Mesothelial cell of epicardium (in vitro differentiated cells): ENCODE measurements at places on chromosomes 7 and 10.

DNA sequence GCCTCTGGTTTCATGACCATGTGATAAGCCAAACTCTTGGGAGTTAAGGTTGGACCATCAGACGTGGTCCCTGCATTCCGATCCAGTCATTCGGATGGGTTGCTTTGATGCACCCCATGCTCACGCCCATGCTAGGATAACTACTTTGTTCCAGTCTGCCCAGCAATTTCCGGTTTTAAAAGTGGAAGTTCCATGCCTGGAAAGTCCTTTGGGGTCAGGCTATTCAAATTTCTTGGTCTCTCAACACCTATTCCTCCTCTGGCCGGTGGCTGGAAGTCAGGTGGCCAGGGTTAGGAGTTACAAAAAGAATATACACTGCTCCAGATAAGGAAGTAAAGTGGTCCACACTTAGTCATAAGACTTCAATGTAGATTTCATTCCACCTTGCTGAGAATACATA is 37.7 kb upstream of the HABP2 start:
- H3K4me3 ChIP-seq, result no peak overlapping the region
- H3K27me3 ChIP-seq, result peaks cover 12% of the 10 kb centered on the region
- no peak for DNase-seq
- H3K36me3 ChIP-seq, result no peaks in the 10 kb centered on the region
- H3K27ac ChIP-seq, result no peak overlapping the region
- peaks cover 10% of the 10 kb centered on the region for H3K4me1 ChIP-seq

DNA sequence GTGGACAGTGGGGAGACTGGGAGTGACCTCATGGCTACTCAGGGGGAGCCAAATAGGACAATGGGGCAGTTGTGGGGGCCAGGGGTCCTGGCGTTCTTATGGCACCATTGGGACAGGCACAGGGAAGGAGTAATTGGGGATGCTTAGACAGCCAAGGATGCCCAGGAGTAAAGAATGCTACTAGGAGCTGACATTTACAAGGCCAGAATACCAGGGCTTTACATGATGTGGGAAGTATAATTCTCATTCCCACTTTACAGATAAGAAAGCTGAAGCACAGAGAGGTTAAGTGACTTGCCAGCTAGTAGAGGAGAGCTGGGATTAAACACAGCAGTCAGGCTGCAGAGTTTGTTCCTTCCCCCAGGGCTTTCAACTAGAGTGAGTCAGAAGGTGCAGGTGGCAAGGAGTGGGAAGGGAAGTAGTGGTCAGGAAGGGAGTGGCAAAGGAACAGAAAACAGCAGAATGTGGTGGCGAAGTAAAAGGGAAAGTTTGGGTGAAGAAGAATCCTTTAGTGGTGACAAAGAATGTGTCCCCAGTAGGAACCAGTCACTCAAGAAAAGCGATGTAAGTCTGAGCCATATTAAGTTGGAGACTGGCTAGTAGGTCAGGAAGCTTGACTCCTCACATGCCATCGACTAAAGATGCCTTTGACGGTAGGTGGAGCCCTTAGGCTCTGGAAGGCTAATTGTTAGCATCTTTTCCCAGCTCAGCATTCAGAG is 32.8 kb downstream of the CPVL start:
- peak overlapping the region; percentile 23 for H3K27ac ChIP-seq
- no peaks in the 10 kb centered on the region for H3K36me3 ChIP-seq
- DNase-seq, result no peak
- peaks cover 2% of the 10 kb centered on the region for H3K27me3 ChIP-seq
- peaks cover 26% of the 10 kb centered on the region for H3K4me1 ChIP-seq

GRCh38 chr7:69685293-69685631 is 87.0 kb downstream of the AUTS2 start:
- H3K4me3 ChIP-seq, result no peak overlapping the region
- H3K4me1 ChIP-seq, result peaks cover 37% of the 10 kb centered on the region
- H3K36me3 ChIP-seq, result no peaks in the 10 kb centered on the region

GRCh38 chr10:93879273-93879672 is 14.5 kb upstream of the SLC35G1 start:
- H3K4me1 ChIP-seq, result peaks cover 4% of the 10 kb centered on the region
- H3K4me3 ChIP-seq, result no peak overlapping the region
- H3K27ac ChIP-seq, result no peak overlapping the region

DNA sequence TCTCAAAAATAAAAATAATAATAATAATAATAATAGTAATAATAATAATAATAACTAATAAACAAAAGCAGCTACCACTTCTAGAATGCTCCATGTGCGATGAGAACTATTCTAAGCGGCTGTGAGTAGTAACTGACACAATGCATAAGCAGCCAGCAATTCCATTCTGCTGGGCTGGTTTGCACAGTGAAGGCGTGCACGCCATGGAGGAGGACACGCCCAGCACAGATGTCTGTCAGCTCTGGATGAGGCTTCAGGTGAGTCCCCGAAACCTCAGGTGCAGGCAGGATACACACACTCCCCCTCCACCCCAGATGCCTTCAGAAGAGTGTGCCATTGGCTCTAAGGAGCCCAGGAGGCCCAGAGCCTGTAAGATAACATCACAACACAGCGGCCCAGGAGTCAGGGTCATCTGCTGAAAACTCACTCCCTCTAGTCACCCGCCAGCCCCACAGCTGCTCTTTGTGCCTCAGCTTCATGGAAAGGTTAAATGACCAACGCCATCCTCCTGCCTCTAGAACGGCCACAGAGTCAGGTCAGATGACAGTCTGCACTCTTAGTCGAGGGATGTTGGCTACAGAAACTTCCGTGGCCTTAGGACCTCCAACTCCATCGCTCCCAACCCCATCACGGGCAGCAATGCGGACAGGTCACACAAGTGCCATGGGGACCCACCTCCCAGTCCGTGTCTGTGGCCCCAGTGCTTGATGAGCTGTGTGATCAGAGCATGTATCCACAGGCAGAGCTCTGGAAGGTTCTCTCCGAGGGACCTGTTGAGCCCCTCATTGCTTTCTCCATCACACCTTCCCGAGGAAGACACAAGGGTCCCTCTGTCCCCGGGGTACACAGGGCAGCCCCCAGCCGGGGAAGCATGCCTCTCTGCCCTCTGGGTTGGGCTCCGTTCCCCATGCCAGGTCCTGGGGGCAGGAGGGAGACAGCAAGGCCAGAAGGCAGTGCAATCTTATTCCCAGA is 103.9 kb downstream of the CTBP2 start:
- H3K27me3 ChIP-seq, result no peaks in the 10 kb centered on the region
- no peak for DNase-seq
- no peak overlapping the region for H3K4me3 ChIP-seq
- peaks cover 64% of the 10 kb centered on the region for H3K4me1 ChIP-seq
- peak overlapping the region; percentile 99 for H3K27ac ChIP-seq

DNA sequence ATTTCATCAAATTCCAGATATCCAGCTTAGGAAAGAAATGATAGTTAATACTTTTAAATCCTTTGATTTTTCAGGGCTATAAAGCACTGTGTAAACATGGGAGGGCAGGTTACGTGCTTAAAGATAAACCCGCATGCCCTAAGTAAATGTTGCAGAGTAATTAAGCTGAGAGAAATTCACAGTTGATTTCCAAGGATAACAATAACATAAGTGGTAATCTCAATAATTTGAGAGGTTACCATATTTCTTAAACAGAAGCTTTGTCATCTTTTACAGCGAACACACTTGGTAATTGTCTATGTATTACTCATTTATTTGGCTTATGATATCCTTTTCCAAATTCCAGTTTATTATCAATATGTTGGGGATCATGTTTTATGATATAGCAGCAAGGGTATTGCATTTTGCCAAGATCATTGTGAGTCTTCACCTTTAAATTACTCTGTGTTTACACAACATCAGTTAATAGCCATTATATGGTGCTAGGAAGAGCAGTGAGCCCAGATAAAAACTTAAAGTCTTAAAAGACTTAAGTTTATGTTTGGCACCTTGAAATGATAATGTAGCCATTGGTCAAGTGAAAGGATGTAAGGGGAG is 15.4 kb downstream of the MGAM start:
- no peaks in the 10 kb centered on the region for H3K4me1 ChIP-seq
- no peak for DNase-seq
- H3K27ac ChIP-seq, result no peak overlapping the region
- H3K4me3 ChIP-seq, result no peak overlapping the region

DNA sequence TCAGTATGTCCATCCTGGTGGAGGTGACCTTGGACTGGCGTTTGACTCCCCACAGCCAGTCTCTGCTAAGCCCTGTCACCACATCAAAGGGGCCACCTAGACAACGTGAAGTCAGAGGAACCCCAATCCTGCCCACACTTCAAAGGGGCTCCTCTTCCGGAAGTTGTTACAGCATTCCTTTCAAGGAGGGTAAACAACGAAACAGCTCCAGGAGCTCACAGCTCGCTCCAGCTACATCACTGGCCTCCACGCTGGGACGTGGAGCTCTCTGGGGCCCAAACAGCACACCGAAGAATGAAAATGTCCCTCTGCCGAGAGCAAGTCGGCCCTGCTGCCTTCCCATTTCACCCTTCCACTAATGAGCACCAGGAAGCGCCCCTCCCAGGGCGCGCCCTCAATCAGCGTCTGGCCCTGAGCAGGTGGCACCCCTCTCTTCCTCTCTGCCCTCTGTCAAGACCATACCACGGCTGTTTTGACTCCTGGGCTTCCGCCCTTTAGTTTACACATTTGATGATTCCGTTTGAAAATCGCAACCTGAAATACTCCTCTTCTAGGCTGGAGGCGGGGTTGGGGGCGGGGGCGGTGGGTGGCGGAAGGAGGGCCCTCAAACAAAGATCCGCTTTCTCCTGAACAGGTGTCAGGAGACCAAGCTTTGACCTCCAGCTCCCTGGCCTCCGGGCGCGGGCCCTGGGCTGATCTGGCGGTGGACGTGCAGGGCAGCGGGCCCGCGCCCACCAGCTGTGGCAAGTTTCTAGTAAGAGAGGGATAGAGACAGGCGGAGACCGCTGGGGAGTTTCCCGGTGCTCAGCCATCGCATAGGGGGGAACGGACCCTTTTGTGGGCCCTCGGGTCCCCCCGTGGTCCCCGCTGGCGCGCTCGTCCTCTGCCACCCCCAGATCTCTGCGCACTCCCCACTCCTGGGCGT is 53.1 kb upstream of the KDM7A start:
- peak overlapping the region; percentile 60 for H3K4me3 ChIP-seq
- no peak overlapping the region for H3K27ac ChIP-seq
- no peak for DNase-seq
- peaks cover 47% of the 10 kb centered on the region for H3K27me3 ChIP-seq
- no peaks in the 10 kb centered on the region for H3K36me3 ChIP-seq
- H3K4me1 ChIP-seq, result peaks cover 17% of the 10 kb centered on the region
